ENCODE measurements at places on chromosomes 3 and 15. TPM values are rescaled to one million over a fixed set of nuclear protein-coding genes. Genes with fewer than 3 reads are reported as not detected.

TMF1 gene
- total RNA-seq = 48.4 TPM

MYO5C gene
- total RNA-seq = 29.1 TPM

SLC12A1 gene
- total RNA-seq = not detected

LRRC2 gene
- total RNA-seq = 0.95 TPM

CYP8B1 gene
- not detected for total RNA-seq

TIGIT gene
- total RNA-seq = 2.5 TPM

FAM3D gene
- 200 TPM for total RNA-seq

ZBED2 gene
- total RNA-seq = not detected

DNA sequence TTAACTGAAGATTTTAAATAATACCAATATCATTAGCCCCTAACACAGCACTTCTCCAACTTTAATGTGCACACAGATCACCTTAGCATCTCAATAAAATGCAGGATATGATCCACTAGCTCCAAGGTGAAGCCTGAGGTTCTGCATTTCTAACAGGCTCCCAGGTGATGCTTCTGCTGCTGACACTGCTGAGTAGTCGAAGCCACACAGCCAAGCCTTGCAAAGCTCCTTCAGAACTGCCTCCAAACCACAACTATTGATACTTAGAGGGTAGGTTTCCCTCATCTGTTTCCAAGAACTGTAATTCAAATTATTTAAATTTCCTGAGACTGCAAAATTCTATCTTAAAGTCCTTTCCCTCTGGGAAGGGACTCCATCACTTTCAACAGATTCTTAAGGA, 3.9 kb downstream of the RIOX2 start:
- no peaks in the 10 kb centered on the region for H3K27me3 ChIP-seq
- H3K36me3 ChIP-seq = no peaks in the 10 kb centered on the region
- H3K4me3 ChIP-seq = no peak overlapping the region
- no peak for DNase-seq

- H3K36me3 ChIP-seq = no peaks in the 10 kb centered on the region
- H3K4me3 ChIP-seq = no peak overlapping the region
- no peak for DNase-seq
- no peaks in the 10 kb centered on the region for H3K27me3 ChIP-seq
- no peak overlapping the region for H3K27ac ChIP-seq
Measured at GRCh38 chr3:131530843-131531242, 28.1 kb upstream of the MRPL3 start.

- no peak overlapping the region for H3K27ac ChIP-seq
- H3K4me3 ChIP-seq = no peak overlapping the region
- no peaks in the 10 kb centered on the region for H3K27me3 ChIP-seq
Measured at GRCh38 chr3:25604107-25604805, 60.5 kb downstream of the TOP2B start.

- H3K4me3 ChIP-seq = no peak overlapping the region
- H3K4me1 ChIP-seq = no peaks in the 10 kb centered on the region
- no peak for DNase-seq
- no peaks in the 10 kb centered on the region for H3K27me3 ChIP-seq
- no peak overlapping the region for H3K27ac ChIP-seq
Measured at GRCh38 chr3:116165135-116165534, 280.2 kb downstream of the LSAMP start.

DNA sequence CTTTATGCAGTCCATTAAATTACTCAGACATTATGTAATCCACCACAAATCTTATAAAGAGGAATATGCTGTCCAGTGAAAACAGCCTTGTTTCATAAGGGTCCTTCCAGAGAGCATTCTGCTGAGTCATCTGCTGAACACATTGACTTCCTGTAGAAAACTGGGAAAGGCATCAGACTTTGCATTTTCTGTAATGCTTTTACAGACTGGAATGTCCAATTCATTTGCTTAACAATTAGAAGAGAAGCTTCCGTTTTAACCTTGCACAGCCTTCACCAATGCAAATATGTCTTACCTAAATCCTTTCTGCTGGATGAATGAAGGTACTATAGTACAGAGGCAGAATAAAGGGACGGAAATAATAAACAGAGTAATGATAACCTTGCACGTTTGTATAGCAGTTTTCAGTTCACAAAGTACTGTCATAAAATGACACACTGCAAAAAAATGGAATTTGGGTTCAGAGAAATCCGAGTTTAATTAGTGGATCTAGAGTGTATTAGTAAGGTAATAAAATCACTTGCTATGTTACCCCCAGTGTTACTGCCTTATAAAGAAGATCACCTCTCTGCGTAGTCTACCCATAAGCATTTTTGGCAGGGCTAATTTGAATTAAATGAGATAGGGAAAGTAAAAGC, 301.5 kb downstream of the PYDC2 start:
- no peaks in the 10 kb centered on the region for H3K4me1 ChIP-seq

DNA sequence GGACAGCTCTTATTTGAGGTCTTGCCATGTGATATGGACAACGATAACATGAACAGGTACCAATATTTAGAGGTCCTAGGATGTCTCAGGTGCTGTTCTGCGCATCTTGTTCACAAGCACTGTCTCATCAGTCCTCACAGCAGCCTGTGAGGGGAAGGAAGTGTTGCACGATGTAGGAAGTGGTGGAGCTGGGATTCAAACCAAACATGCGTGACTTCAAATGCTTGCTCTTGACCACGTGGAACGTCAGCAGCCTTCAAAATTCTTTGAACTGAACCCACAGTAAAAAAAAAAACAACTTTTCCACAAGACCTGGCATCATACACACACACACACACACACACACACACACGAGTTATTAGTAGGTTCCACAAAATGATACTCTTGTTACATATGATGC, 153.4 kb upstream of the SMAD3 start:
- H3K27me3 ChIP-seq = no peaks in the 10 kb centered on the region
- H3K4me1 ChIP-seq = no peaks in the 10 kb centered on the region
- H3K4me3 ChIP-seq = no peak overlapping the region
- no peaks in the 10 kb centered on the region for H3K36me3 ChIP-seq
- H3K27ac ChIP-seq = no peak overlapping the region

GRCh38 chr15:57345584-57345983, 30.7 kb upstream of the CGNL1 start:
- no peak overlapping the region for H3K4me3 ChIP-seq
- H3K4me1 ChIP-seq = no peaks in the 10 kb centered on the region
- no peaks in the 10 kb centered on the region for H3K36me3 ChIP-seq
- no peaks in the 10 kb centered on the region for H3K27me3 ChIP-seq
- H3K27ac ChIP-seq = no peak overlapping the region
- no peak for DNase-seq

DNA sequence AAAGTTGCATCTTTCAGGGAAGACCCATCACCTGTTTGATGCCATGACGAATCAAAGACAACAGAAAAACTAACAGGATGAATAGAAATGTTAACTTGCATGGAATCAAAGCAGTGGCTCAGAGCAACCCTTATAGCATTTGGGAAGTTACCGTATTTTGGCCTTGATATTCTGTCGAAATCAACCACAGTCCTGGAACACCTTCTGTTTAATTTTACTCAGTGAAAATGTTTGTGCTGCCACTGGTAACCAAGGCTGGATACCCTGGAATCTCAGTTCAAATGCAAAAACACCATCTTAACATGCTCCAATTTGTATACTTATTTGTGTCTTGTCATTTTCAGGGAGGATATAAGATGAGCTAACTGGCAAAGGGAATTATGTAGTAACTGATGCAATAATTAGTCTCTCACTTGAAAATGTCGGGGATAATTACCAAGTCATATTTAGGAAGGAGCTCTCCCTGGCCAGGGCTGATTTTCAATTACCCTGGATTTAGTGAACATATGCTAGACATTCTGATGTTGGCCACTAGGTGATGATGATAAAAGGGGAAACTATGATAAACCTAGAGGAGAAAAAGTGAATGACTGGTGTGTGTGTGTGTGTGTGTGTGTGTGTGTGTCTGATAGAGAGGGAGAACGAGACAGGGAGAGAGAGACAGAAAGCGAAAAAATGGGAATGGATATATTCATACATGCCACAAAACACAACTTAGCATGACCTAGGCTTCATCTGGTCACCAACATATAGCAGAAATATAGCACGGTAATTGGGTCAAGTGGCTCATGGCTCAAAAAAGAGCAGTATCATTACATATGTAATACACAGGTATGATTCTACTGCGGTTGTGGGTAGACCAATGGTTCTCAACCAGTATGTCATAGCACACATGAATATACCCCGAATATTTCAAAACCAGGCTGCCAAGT, 19.0 kb upstream of the PRICKLE2 start:
- no peaks in the 10 kb centered on the region for H3K36me3 ChIP-seq
- no peaks in the 10 kb centered on the region for H3K27me3 ChIP-seq
- DNase-seq = no peak
- no peaks in the 10 kb centered on the region for H3K4me1 ChIP-seq
- no peak overlapping the region for H3K4me3 ChIP-seq

DNA sequence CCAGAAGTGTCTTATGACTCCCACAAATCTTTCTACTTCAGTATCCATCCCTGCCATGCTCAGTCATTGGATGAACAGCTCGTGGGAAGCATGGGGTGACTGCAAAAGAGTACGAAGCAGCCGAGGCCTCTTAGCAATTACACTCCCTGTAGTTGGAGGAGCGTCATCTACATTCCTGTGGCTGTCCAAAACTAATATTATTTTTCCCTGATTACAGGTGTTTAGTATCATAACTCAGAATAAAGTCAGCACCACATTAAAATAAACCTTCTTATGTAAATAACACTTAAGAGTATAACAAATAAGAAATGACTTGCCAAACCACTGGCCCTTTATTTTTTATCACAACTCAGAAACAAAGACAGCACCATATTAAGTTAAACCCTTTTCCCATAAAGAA, 141.5 kb downstream of the PLOD2 start:
- no peak overlapping the region for H3K4me3 ChIP-seq
- H3K27ac ChIP-seq = no peak overlapping the region
- no peaks in the 10 kb centered on the region for H3K36me3 ChIP-seq
- no peak for DNase-seq
- H3K27me3 ChIP-seq = no peaks in the 10 kb centered on the region

DNA sequence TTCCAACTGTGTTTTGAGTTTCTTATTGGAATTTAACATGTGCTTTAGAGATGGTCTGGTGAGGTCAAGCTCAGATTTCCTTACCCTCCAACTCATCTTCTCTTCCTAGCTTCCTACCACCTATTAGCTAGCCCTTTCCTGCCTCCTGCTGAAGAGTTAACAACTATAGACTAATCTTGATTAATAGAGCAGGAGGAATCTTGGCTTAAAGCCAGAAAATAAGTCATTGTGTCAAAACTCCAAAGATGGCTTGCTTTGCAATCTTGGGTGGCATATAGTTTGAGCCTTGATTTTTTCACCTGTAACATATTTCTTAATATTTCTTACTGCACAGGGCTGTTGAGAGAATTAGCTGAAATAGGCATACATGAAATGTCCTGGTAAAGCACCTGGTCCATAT, 27.3 kb downstream of the BCL2L10 start:
- no peaks in the 10 kb centered on the region for H3K27me3 ChIP-seq
- no peak overlapping the region for H3K4me3 ChIP-seq
- no peak for DNase-seq
- no peak overlapping the region for H3K27ac ChIP-seq
- no peaks in the 10 kb centered on the region for H3K4me1 ChIP-seq
- H3K36me3 ChIP-seq = no peaks in the 10 kb centered on the region

DNA sequence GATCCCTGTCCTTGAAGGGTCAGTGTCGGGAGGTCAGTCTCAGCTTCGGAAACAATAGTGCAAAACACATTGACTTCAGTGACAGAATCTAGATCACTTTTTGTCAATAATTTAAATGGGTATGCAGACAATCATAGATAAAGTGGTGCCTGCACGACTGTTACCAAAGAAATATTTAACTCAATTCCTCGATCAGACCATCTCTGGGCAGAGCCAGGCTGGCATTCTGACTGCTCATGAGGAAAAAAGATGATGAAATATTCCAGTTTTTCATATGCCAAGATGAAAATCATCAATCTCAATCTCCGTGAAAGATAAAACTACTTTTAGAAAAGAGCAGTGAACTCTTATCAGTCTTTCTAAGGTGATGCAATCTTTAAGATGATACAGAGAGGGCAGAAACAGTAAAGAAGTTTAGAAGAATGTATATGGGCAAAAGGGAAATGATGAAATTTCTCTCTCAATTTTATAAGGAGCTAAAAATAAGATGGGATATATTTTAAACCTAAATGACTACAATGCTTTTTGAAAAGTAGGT, 169.9 kb downstream of the WDR72 start:
- no peaks in the 10 kb centered on the region for H3K4me1 ChIP-seq
- no peak overlapping the region for H3K27ac ChIP-seq
- no peak overlapping the region for H3K4me3 ChIP-seq
- no peaks in the 10 kb centered on the region for H3K27me3 ChIP-seq
- H3K36me3 ChIP-seq = no peaks in the 10 kb centered on the region
- no peak for DNase-seq

DNA sequence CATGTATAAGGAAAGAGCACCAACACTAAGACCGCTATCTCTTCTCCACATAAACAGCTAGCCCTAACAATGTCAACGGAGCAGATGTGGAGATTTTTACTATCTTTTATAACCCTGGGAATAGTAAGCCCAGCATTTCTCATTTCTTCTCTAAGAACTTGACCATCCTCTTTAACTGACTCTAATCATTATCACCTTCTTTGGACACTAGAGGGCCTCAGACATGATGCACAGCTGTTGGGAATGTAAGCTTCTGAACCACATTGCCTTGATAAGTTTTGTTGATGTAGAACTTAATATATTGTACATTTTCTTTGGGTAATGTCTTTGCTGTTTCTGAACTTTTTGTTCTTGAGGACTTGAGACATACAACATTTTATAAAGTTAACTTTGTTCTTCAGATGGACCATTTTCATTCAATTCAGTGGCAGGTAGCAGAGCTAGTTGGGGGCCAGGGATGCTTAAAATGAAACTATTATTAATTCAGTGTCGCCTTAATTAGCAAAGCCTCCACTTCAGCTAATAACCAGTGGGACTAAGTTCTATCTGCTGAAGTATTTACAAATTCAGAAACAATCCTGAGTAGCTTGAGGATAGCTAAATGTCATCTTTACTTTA, 9.6 kb upstream of the TAGLN3 start:
- peaks cover 39% of the 10 kb centered on the region for H3K36me3 ChIP-seq
- no peak for DNase-seq
- H3K4me3 ChIP-seq = no peak overlapping the region

DNA sequence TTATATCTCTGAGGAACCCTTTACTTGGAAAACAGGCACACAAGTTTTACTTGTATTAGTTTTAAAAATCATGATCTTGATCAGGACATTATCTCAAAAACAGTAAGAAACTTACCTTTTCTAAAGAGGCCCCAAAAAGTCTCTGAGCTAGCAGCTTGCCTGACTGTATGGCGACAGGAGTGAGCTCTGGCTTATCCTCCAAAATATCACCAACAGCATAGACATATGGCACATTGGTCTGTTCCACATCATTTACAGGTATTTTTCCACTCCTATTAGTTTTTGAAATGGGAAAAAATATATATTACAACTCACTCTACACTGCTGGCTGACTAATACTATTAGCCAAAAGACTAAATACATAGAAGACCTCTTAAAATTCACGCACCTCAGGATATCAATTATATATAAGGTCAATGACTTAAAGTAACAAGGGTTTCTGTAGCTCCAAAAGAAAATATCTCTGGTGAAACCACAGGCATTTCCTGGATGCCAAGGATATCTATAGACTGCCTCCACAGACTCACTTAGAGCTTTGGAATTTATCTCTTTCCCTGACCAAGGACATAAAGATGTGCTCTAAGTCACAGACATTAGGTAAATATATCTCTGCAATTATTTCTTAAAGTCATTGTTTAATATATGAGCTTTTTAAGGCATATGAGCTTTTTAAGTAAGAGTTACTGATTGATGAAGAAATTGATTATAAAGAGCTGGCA, 33.1 kb downstream of the TXNRD3 start:
- DNase-seq = no peak
- H3K27ac ChIP-seq = no peak overlapping the region
- no peak overlapping the region for H3K4me3 ChIP-seq

Measured in Peyer's patch (tissue), 4 donors.